ENCODE measurements at places on chromosomes 2 and 18. TPM values are rescaled to one million over a fixed set of nuclear protein-coding genes. Genes with fewer than 3 reads are reported as not detected.

GRCh38 chr2:86037141-86037794 is 68.4 kb downstream of the POLR1A start:
- peak; percentile 48 for DNase-seq

The CRYGD gene
- not detected for total RNA-seq

GRCh38 chr2:112796486-112796885 is 12.2 kb upstream of the IL1A start:
- DNase-seq: no peak

The KIF5C gene
- 2.3 TPM for total RNA-seq

GRCh38 chr2:195029804-195030654 is 627.0 kb upstream of the SLC39A10 start:
- DNase-seq: no peak

- no peak for DNase-seq
These were observed 678.0 kb downstream of the RNF144A start for GRCh38 chr2:7595206-7595605.

The FAM124B gene
- total RNA-seq: 4.9 TPM

- no peak for DNase-seq
These were observed 10.4 kb upstream of the DAW1 start for GRCh38 chr2:227861011-227861410.

GRCh38 chr2:120624061-120624737 is 111.5 kb upstream of the GLI2 start:
- no peak for DNase-seq

The AP1S3 gene
- total RNA-seq: 4.0 TPM

Measured in skin of body (tissue), 3 donors.